ENCODE measurements at places on chromosomes 1 and 21.

GRCh38 chr1:168966636-168967035 lies 139.9 kb upstream of the ATP1B1 start:
- no peak for DNase-seq

DNA sequence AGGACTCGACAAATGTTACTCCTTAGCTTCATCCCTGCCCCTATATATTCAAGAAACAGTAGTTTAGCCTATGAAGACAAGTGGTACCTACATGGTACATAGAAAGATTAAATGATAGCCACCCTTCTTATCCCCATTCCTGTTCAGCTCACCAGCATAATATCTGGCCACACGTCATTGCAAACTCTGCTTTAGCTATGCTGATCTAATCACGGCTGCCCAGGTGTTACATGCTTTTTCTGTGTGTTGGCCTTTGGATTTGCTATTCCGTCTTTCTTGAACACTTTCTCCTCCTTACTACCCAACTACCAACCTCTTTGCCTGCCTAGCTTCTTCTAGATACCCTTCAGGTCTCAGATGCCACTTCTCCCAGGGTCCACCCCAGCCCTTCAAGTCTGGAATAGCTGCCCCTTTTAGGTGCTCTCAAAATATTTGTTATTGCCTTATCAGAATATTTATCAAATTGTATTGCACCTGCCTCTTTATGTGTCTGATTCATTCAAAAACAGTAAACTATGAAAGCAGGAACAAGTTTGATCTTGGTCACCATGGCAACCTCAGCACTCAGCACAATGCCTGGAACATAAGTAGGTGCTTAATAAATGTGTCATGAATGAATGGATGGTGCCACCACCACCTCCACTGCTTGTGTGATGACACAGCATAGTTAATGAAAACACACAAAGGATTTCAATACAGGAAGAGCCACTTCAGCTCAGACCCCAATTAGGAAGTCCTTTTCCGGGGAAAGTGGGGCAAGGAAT lies 11.4 kb upstream of the DNASE2B start:
- no peak for DNase-seq

DNA sequence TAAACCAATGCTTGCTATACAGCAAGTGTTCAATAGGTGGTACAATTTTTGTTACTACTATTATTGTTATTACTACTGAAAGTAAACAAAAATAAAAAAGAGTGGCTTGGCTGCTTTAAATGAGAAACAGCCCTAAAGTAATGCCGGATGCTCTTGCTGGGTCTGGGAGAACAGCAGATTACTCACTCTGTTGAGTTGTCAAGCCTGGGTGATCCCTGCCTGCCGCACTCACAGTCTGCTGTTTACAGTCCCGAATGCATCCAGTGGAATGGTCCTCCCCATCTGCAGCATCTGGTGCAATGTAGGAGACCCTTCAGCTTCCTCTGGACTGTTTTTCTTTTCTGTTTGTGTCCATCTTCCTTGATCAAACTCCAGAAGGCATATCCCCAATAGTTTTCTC lies 102.7 kb upstream of the IVNS1ABP start:
- DNase-seq, result no peak

DNA sequence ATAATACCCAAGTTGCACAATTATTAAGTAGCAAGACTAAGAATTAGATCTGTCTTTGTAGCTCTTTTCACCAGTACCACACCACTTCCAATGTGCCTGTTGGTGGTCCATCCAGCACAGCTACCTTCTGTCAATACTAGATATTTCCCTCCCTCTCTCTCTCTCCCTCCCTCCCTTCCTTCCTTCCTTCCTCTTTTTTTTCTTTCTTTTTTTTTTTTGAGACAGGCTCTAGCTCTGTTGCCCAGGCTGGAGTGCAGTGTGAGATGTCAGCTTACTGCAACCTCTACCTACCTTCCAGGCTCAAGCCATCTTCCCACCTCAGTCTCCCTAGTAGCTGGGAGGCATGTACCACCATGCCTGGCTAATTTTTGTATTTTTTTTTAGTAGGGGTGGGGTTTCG lies 21.1 kb downstream of the KPNA6 start:
- no peak for DNase-seq

GRCh38 chr1:93614541-93614940 lies 67.1 kb downstream of the BCAR3 start:
- no peak for DNase-seq

- no peak for DNase-seq
Observed at GRCh38 chr21:28385845-28386244, 606.8 kb downstream of the LTN1 start.

DNA sequence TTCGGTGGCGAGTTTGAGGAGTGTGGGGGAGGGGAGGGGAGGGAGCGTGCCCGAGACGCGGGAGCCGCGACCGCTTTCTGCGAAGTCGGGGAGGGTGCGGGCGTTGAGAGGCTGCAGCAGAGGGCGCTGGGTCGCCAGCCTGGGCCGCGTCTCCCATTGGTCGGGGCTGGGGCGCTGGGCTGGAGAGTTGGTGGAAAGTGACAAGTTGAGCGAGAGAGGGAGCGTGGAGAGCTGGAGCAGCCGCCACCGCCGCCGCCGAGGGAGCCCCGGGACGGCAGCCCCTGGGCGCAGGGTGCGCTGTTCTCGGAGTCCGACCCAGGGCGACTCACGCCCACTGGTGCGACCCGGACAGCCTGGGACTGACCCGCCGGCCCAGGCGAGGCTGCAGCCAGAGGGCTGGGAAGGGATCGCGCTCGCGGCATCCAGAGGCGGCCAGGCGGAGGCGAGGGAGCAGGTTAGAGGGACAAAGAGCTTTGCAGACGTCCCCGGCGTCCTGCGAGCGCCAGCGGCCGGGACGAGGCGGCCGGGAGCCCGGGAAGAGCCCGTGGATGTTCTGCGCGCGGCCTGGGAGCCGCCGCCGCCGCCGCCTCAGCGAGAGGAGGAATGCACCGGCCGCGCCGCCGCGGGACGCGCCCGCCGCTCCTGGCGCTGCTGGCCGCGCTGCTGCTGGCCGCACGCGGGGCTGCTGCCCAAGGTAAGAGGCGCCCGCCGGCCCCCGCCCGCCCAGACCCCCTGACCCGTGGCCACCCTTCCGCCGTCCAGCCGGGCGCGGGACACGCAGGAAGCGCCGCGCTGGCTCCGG lies at the start of gene ROR1:
ROR1 (plus strand) TSS at position 203 of the 802 bp plus-strand sequence.
- peak; percentile 52 for DNase-seq

- no peak for DNase-seq
Observed at GRCh38 chr1:102897557-102897956, 210.8 kb downstream of the COL11A1 start.

DNA sequence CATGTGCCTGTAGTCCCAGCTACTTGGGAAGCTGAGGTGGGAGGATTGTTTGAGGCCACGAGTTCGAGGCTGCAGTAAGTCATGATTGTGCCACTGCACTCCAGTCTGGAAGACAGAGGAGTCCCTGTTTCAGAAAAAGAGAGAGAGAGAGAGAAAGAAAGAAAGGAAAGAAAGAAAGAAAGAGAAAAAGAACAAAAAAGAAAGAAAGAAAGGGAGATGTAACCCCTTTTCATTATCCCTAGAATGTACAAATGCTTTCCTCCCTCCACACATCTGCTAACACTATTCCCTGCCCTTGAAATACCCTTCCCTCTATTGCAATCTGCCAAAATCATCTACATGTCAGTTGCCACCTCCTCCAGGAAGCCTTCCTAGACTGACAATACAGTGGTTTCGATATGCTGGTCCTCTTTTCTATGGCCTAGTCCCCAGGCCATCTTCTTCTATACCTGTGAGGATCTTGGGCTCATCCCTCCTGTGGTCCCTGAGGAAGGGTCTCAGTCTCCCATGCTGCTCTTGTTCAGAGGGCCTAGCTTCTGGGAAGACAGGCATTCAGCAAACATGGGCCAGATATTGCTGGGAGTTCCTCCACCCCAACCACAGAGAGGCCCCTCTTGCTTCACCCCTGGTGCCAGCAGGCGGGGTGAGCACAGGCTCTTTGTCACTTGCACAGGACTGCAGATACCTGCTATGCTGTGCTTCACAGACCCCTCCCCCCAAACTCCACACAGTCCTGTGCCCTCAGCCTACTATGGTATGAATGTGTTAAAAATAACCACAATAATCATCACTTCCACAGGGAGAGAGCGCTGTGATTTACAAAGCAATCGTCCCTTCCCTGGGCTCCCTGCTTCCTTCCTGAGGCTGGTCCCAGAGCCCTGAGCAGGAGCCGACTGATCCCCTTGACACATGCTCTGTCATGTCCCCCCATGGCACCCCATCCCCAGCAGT lies 14.1 kb downstream of the ADGRB2 start:
- DNase-seq, result no peak

DNA sequence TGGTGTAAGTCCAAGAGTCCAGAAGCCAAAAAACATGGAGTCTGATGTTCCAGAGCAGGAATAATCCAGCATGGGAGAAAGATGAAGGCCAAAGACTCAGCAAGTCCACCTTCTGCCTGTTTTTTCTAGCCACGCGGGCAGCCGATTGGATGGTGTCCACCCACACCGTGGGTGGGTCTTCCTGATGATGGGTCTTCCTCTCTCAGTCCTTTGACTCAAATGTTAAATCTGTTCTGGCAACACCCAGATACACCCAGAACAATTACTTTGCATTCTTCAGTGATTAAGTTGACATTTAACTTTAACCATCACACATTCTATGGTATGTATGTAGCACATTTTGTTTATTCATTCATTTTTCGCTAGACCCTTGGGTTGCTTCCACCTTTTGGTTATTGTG lies 944.4 kb downstream of the PLA2G4A start:
- DNase-seq, result no peak

- no peak for DNase-seq
Observed at GRCh38 chr21:16307256-16307655, 577.5 kb downstream of the USP25 start.

- no peak for DNase-seq
Observed at GRCh38 chr1:74818661-74819456, 85.9 kb downstream of the TYW3 start.

DNA sequence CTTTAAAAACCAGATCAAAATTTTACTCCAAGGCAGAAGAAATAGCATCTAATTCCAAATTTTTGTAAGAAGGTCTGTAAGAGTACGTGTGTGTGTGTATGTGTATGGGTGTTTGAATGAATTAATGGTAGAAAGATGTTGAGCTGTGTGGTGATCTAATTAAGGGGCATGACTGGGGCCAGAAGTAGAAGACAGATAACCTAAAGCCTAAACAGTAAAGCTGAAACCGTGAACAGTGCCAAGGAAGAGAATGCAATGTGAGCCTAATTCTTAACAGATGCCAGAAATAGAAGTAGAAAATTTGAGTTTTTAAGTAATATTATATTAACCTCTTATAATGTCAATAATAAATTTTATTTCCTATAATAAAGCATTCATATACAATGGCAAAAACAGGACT lies 38.2 kb downstream of the BRINP3 start:
- DNase-seq, result no peak

Measured in stimulated activated CD4-positive, alpha-beta T cell treated with anti-CD3 and anti-CD28 coated beads, Interleukin-2, amount 100 ng/mL, for 24 hours (primary cell).